ENCODE measurements at places on chromosomes 16 and 17.
A peak's percentile ranks its signal among the peaks of the same experiment; 100 is the strongest.

DNA sequence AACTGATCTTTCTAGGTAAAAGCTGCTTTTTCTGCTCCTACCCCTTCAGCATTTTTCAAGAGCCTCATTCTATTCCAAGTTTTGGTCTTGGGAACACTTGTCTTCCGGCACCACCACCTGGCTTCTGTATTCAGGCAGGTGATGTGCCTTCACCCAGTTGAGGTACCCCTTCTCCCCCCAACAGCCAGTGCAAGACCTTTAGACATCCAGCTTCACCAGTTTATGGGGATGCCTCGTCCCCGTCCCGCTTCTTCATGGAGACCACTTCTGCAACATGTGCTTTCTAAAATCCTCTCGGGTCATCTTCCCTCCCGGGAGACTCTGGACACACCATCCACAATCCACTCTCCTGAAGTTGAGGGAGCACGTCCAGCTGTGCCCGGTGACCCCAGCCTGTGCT, 69.9 kb downstream of the SRCIN1 start:
- DNase-seq = no peak

DNA sequence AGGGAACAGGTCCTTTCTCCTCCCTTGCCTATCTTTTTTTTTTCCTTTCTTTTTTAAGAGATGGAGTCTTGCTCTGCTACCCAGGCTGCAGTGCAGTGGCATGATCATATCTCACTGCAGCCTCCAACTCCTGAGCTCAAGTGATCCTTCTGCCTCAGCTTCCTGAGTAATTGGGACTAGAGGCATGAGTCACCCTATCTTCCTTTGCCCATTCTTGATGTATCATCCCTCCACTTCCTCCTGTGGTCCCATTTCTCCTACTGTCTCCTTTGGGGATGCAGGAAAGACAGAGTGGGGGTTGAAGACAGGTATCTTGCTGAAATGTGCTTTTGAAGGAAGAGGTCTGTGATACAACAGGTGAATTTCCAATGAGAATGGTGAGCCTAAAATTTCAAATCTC, 5.5 kb downstream of the MYO19 start:
- DNase-seq = no peak

GRCh38 chr16:53207810-53208752, 153.3 kb downstream of the CHD9 start:
- DNase-seq = peak; percentile 17

DNA sequence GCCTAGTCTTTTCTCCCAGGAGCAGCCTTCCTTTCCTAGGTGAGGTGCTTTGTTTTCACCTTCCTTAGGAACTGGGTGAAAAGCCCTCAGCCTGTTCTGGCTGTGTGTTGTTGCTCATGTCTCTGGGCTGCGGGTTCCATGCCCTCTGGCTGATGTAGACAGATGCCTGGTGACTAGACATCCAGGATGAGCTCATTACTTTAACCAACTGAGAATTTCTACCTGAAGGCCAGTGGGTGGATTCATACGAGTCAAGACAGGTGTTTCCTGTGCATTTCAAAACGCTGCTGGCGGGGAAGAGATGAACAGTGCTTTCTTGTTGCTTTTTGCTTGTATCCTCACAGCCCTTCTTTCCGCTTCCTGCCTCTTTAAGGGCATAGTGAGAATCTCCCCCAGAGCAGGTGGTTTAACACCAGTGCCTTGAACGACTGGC, 22.3 kb downstream of the SAP30BP start:
- no peak for DNase-seq

GRCh38 chr17:82931699-82932517, 92.1 kb upstream of the ZNF750 start:
- DNase-seq = peak; percentile 55

DNA sequence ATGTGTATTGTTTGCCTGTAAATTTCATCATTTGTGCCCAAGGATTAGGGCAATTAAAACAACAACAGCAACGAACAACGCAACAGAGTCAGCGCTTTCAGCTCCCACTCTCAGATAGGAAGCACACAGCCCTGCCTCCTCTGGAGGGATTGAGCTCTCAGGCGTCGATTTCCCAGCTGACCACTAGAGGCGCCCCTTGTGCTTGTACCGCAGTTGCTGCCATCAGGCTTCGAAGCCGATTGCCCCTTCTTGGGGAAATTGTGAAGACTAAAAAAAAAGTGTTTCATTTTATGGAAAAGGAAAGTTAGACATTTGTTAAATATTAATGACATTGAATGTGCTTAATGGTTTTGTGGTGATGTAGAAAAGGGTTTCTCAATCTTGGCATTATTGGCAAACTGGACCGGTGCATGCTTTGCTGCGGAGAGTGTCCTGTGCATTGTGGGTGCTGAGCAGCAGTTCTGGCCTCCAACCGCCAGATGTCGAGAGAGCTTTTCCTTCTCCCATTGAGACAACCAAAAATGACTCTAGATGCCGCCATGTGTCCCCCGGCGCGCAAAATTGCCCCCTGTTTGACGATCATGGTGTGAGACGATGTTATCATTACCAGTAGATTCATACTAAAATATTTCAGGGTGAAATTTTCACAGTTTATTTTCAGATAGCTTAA, 650.4 kb upstream of the RBFOX1 start:
- no peak for DNase-seq

DNA sequence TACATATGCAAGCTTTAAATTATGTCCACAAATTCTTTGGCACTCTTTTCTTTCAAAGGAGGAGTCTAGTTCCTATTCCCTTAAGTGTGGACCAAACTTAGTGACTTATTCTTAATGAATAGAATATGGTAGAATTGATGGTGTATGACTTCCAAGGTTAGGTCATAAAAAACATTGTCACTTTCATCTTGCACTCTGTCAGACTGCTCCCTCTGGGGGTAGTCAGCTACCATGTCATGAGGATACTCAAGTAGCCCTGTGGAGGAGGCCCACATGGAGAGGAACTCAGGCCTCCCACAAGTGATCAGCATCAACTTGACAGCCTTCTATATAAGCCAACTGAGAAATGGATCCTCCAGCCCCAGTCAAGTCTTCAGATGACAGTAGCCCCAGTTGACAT, 58.0 kb upstream of the SCNN1B start:
- no peak for DNase-seq

- no peak for DNase-seq
Measured at GRCh38 chr17:17779015-17779611, 57.7 kb downstream of the SREBF1 start.

DNA sequence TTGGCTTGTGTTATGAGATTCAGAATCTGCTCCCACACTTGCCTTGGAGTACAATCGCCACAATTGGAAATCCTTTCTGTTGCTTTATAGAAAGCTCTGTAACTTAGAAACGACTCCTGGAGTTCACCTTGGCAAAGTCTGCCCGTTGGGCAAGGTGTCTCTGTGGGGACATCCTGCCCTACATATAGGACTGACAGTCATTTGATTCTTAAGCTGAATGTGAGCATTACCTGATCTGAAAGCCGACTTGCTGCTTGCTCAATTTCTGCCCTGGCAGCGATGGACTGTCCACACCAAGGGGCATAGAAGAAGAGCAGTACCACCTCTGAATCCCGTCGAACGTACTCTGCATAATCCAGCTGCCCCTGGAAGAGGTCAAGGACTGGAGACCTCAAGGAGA, 6.9 kb downstream of the TXNDC11 start:
- DNase-seq = no peak

GRCh38 chr16:76464955-76465620, 187.9 kb downstream of the CNTNAP4 start:
- DNase-seq = no peak

- no peak for DNase-seq
Measured at GRCh38 chr17:38914741-38915638, 10.4 kb upstream of the LASP1NB start.

- DNase-seq = no peak
Measured at GRCh38 chr17:74730491-74731346, 6.3 kb upstream of the RAB37 start.

DNA sequence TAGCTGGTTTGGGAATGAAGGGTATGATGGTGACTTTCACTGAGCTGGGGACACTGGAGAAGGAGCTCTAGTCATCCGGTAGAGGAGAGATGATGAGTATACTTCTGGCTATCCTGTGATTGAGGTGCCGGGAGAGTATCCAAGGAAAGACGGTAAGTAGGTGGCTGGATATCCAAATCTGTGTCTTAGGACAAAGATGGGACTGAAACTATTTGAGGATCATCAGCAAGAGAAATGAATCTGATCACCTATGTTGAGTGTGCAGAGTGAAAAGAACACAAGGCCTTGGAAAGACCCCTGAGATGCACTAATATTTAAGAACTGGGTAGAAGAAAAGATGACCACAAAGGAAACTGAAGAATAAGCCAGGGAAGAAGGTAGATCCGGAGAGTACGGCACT, 1.0 kb downstream of the NACA2 start:
- no peak for DNase-seq

- DNase-seq = no peak
Measured at GRCh38 chr17:8105957-8106398, 12.3 kb downstream of the ALOXE3 start.

DNA sequence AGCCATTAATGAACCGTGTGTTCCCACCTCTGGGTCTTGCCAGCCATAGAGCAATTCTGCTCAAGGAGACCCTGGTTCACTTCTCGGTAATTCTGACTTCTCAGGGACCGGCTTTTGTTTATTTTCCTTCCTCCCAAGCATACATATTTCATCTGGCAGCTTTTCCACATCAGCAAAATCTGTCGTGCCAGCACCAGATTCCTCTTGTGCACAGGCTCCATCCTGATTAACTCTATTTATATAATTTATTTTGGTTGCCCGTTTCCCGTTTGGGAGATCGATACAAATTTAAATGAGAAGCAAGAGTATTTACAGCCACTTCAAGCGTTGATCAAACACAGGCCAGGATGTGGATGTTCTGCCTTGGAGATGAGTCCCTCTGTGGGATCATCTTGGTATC, 161.9 kb upstream of the XYLT1 start:
- DNase-seq = no peak

- DNase-seq = no peak
Measured at GRCh38 chr17:77880711-77881450, 77.6 kb upstream of the TNRC6C start.

GRCh38 chr17:977166-977565, 2.4 kb downstream of the NXN start:
- no peak for DNase-seq

- DNase-seq = no peak
Measured at GRCh38 chr17:68035131-68035522, 408 bp upstream of the KPNA2 start.

- DNase-seq = no peak
Measured at GRCh38 chr16:83402160-83402814, 405.5 kb upstream of the HSBP1 start.

DNA sequence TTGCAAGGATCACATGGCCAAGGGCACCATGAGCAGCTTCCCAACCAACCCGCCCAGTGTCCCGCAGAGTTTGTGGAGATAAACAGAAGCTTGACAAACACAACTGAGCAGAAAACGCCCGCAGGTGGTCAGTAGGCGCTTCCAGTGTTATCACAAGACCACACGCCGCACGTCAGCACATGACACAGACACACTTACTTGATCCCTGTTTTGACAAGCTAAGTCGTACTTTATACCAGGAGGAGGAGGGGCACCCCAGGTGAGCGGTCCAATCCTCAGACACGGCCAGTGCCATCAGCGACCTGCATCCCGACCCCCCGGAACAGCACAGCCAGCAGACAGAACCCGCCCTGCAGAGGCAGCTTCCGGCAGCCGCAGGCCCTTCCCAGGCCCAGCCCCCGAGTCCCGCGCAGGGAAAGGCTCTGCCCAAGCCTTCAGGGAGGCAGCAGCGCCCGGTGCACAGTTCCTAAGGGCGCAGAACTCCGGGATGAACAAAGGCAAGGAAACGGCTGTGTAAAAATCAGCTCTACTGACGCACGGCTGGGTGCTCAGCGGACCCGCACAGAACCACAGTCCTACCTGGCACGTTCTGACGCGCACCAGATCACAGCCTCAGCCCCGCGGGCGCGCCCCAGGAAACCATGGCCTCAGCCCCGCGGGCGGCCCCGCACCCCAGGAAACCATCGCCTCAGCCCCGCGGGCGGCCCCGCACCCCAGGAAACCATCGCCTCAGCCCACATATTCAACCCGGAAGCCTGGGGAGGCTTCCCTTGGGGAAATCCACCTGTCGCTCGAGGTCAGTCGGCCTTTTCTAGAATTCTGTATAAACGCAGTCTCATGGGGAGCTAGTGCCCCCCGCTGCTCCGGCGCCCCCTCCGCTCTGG, 27.8 kb downstream of the AXIN1 start:
- DNase-seq = no peak

DNA sequence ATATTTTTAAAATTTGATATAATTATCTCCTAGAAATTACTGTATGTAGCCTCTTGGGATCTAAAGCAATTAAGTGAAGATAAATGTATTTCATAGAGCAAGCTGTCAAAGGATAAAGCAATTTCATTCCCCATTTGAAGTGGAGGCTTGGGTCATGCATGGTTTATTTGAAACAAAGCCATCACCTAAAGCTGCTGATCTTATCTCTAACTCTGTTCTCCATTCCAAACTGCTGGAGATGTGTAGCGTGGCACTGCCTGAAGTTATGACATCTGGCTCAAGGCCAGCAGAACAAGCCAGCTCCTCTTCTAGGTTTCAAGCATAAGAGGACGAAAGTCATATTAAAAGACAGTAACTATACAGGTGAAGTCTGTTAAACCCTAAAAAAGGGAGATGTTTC, 83.9 kb downstream of the HIC1 start:
- no peak for DNase-seq

GRCh38 chr17:46869975-46870803, 18.8 kb downstream of the WNT9B start:
- DNase-seq = no peak

DNA sequence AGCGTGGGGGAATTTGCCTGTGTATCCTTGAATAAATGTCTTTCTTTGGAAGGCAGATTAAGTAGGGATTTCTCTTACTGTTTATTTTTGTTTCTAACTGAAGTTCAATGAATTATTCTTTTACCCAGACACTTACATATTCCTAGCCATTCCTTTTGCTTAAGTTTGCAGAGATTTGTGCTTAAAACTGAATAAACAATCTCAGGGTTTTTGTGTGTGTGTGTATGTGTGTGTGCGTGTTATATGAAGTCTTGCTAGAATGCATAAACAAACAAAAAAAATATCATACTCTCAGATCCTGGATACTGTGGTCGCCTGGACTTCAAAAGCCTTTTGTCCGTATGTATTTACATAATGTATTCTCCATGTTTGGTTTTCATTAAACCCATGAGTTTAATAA, 672.8 kb downstream of the MAF start:
- DNase-seq = no peak

- no peak for DNase-seq
Measured at GRCh38 chr17:74059479-74060240, 143.8 kb upstream of the RPL38 start.
